ENCODE measurements at places on chromosomes 12 and 14. TPM values are rescaled to one million over a fixed set of nuclear protein-coding genes. Genes with fewer than 3 reads are reported as not detected.

Gene TMEM229B
- 0.71 TPM for total RNA-seq

Gene ASCL1
- not detected for total RNA-seq

Gene AQP2
- not detected for total RNA-seq

DNA sequence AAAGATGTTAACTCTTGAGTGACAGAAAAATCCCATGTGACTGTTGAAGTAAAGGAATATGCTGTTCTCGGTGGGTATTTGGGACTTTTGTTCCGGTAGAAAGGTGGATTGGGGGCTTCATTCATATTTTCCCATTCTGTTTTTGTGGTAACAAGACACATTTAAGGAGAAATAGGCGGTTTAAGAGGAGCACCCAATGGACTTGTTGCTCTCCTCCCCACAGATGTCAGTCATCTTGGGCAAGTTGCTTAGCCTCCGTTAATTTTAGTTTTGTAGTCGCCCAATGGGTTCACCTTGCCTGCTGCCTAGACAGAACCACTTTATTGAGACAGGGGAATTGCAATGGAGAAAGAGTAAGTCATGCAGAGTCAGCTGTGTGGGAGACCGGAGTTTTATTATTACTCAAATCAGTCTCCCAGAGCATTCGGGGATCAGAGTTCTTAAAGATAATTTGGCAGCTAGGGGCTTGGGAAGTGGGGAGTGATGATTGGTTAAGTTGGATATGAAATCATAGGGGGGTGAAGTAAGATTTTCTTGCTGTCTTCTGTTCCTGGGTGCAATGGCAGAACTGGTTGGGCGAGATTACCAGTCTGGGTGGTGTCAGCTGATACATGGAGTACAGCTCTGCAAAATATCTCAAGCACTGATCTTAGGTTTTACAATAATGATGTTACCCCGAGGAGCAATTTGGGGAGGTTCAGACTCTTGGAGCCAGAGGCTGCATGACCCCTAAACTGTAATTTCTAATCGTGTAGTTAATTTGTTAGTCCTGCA is 50.3 kb downstream of the SLC38A1 start:
- no peaks in the 10 kb centered on the region for H3K36me3 ChIP-seq
- H3K27me3 ChIP-seq: no peaks in the 10 kb centered on the region
- no peak overlapping the region for H3K4me3 ChIP-seq
- DNase-seq: no peak

DNA sequence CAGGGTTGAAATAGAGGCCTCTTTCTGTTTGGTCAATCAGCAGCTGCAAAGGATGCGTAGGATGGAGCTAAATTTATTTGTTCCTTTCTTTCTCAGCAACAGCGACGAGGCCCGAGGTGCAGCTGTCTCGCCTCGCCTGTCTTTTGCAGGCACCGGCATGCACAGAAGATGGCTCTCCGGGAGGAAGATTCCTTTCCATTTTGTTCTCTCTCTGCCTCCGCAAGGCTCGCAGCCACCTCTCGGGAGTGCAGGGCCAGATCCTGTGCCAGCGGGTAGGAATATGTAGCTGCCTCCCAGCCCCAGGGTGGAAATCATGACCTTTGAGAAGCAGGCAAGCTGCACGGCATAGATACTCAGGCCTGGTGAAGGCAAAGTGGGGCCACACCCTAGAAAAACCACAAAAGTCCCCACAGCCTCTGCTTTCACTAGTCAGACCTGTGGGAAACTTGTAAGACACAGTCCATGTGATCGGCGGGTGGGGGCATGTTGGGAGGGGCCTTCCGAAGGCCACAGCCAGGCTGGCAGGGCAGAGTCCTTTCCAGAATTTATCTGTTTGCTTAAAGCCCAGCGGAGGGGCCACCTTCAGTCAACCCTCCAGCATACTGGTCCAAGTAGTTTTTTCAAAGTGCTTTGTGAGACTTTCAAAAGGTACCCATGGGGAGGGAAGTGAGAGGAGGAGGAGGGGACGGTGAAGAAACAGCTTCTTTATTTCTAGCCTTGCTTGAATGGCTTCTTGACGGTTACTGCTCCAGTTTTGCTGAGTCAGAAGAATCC is at the start of gene MAP1LC3B2:
Gene MAP1LC3B2 (plus strand): TSS at position 220 of the 774 bp plus-strand sequence. CDS start 16,562 bp downstream, outside the sequence.
- H3K36me3 ChIP-seq: no peaks in the 10 kb centered on the region
- DNase-seq: peak; percentile 80
- H3K27ac ChIP-seq: peak within 1 kb of the TSS; percentile 90
- no peak within 1 kb of the TSS for H3K4me3 ChIP-seq

DNA sequence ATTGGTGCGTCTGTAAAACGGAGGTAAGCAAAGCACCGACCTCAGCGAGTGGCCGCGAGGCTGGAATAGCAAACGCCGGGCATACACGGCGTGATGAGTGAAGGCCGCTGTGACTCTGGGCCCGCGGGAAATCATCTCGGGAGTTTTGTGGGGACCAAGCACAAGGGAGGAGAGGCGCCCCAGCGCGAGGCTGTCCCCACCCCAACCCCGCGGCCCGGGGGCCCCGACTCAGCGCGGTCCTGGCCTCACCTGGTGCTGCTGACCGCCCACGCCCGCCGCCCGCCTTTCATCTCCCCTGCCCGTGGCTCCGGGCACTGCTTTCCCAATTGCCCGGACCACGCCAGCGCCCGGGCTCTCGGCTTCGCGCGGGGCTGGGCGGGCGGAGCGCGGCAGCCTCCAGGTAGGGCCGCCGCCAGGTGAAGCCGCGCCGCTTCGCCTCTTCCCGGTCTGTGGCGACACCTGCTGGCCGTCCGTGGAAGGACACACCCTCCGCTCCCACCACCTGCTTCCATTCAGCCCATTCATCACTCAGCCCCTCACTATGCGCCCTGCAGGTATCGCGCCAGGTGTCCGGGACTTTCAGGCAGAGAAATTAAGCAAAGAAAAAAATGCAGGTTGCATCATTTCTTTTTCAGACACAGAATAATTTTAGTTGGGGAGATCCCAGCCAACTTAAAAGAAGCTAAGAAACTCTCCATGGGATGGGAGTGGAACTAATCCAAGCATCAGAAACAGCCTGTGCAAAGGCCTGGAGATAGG is 360.4 kb downstream of the MED13L start:
- H3K27me3 ChIP-seq: no peaks in the 10 kb centered on the region
- no peaks in the 10 kb centered on the region for H3K36me3 ChIP-seq
- H3K4me3 ChIP-seq: no peak overlapping the region
- no peak overlapping the region for H3K27ac ChIP-seq
- DNase-seq: no peak
- H3K4me1 ChIP-seq: peaks cover 12% of the 10 kb centered on the region

DNA sequence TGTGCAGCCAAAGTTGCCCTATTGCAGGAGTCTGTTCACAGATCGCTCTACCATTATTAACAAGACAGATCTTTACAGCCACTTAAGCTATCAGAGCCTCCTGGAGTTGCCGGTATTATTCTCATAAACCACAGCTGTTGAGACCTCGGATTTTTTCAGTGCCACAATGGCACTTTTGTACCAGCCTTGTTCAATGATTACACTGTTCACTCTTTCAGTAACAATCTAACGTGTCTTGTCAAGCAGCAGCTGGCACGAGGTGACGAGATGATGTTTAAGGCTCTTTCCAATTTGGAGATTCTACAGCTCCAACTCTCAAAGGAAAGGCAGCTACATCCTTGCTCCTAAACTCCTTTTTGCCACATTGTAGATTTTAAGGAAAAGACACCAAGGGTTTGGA is 30.7 kb downstream of the LRIG3 start:
- H3K36me3 ChIP-seq: peaks cover 67% of the 10 kb centered on the region
- peaks cover 13% of the 10 kb centered on the region for H3K4me1 ChIP-seq
- DNase-seq: no peak
- H3K27me3 ChIP-seq: no peaks in the 10 kb centered on the region
